MV-4-11 (cell line): ENCODE measurements at places on chromosomes 11 and 22.
A peak's percentile ranks its signal among the peaks of the same experiment; 100 is the strongest.

DNA sequence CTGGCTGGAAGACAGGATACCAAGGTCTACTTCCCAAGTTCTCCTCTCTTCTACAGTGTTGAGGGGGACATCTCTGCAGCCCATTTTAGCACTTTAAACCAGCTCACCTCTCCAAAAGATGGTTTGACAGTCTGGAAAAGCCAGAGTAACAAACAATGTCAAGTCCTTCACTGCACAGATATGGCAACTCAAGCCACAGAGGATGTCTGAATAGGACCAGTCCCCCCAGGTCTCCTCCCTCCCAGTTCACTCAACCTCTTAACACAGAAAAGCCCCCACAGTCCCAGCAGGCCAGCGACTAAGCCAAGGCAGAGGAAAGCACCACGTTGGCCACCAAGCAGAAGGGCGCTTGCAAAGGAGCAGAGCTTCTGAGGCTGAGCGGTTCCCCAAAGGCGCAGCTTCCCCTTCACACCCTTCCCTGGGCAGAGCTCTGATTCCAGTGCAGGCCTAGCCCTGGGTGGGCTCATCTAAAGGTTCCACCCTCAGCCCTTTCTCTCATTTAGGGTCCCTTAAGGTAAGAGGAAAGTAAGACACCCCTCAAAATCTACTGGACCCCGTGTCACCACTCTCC, 62.7 kb downstream of the PAK1 start:
- DNase-seq = peak; percentile 30

DNA sequence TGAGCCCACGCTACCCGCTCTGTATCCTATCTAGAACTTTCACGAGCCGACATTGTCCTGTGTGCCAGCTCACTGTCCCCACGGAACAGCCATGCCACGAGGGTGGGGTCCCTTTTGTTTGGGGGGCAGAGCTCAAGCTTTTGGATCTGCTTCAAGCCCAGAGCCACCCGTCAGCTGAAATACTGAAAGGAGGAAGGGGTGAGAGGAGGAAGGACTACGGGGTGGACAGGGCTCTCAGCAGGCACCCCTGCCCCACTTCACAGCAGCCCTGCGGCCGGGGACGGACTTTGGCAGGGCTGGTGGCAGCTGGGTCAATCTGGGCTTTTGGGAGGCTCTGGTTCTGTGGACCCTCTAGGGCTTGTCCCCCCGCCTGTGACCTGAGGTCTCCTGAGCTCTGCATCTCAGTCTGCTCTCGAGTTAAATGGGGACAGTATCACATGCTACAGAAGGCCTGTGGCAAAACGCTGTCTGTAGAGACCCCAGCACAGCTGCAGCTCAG, 30.0 kb upstream of the MUC5AC start:
- no peak for DNase-seq

DNA sequence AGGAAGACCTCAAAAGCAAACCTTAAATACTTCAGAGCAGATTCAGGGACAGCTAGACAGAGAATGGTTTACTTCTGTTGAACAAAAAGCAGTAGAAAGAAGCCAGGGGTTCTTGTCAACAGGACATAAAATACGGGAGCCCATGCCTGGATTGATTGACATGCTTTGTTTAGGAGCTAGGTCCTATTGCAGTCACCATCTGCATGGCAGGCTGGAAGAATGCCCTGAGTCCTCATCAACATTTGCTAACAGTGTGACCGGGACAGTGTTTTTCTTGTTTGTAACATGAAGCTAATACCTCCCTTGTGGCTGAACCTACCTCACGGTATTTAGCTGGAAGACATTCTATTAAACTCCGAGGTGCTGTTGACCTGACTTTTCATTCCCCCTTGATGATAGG, 225.4 kb downstream of the NTM start:
- no peak for DNase-seq

DNA sequence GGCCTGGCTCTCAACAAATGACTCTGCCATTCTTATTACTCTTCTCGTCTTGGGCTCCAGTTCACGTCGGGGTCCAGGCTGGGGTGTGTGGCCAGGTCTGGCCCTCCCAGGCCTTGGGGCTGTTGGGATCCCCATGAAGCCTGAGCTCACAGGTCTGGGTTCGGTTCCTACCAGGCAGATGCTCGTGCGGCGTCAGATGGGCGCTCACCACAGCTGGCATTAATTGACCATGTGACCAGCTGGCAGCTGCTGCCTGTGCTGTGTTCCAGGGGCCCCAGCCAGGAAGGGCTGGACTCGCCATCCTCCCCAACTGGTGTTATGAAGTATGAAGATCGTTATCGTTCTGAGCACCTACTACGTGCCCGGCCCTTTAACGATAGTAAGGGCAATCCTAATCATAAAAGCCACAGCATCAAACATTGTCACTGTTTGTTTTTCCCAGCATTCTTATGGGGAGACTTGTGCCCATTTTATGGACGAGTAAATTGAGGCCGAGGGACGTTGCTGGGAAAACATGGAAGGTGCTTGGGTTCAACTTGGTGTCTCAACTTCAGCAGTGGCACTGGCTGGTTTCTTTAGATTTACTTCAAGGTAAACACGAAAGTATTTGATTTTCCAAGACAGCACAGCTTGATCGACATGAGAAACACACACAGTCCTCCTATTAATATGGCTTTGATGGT, 26.8 kb upstream of the CACNG2 start:
- no peak for DNase-seq

GRCh38 chr11:121249039-121249663, 43.4 kb upstream of the SC5D start:
- DNase-seq = peak; percentile 7

DNA sequence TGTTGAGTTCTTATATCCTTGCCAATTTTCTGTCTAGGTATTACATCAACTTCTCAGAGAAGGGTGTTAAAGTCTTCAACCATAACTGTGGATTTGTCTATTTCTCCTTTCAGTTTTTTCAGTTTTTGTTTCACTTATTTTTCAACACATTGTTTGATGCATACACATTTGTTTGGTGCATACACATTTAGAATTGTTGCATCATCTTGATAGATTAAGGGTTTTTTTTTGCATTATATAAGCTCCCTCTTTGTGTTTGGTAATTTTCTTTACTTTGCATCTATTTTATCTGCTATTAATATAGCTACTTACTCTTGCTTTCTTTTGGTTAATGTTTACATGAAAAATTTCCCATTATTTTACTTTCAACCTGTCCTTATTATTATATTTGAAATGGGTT, 20.8 kb upstream of the TRAF6 start:
- DNase-seq = no peak

DNA sequence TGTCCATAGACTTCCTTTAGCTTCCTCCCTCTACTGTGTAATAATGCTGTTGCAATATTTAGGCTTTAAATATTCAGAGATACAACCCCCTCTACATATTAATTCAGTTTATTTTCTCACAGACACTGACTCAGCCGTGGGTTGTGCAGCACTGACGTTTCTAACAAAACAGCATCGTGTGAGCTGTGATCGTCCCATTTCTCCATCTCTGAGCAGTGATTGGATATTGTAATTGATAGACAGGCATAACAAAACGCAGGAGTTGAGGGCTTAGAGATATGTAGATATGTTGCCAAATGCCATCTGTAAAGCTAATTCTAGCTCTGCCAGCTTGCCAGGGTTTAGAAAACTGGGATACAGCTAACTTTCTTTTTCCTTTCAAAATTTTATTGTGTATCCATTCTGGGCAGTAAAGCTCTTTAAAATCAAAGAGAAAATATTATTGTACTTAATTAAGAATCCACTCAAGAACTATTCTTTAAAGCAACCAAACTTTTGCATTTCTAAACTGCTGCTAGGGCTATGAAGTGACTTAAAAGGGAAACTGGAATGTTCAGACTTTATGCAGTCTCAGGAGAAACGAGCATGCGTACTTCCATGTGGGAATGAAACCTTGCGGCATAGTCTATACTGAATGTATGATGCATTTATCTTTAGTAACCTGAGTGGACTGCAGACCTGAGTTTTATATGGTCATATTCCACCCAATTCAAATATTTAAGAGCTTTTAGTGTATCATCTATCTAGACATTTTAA, 22.7 kb downstream of the BTBD10 start:
- DNase-seq = no peak

GRCh38 chr11:72744474-72744873, 7.7 kb downstream of the ARAP1 start:
- peak; percentile 28 for DNase-seq

DNA sequence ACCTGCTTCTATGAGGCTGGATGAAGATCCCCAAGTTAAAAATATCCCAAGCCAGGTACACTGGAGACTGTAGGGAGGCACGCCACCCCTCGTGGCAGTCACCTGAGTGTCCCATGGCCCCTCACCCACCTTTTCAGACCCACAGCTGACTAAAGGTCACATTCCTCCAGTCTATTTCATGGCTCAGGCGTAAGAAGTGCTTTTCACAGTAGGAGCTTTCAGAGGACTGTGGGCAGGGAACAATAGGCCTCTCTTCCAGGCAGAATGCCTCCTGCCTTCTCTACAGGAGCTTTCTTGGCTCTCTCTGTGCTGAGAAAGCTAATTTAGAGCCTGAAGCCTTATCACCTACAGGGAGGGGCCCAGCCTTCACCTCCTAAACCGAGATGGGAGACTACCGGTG, 73.8 kb downstream of the C11orf58 start:
- DNase-seq = no peak

DNA sequence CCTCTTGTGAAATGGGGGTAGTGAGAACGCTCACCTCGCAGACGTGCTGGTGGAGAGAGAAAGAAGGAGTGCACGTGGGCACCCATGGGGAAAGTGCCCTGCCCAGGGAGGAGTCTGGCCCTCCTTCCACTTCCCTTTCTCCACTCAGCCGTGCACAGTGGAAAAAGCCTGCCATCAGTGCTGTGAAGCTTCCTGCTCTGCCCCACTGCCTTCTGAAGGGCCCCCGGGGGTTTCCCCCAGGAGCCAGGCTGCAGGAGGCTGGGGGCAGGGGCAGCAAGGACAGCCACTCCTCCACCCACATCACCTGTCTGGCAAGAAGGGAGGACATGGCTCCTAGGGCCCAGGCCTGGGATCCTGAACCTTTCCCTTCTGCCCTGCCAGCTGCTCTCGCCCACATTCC, 7.6 kb downstream of the TP53I11 start:
- peak; percentile 63 for DNase-seq

DNA sequence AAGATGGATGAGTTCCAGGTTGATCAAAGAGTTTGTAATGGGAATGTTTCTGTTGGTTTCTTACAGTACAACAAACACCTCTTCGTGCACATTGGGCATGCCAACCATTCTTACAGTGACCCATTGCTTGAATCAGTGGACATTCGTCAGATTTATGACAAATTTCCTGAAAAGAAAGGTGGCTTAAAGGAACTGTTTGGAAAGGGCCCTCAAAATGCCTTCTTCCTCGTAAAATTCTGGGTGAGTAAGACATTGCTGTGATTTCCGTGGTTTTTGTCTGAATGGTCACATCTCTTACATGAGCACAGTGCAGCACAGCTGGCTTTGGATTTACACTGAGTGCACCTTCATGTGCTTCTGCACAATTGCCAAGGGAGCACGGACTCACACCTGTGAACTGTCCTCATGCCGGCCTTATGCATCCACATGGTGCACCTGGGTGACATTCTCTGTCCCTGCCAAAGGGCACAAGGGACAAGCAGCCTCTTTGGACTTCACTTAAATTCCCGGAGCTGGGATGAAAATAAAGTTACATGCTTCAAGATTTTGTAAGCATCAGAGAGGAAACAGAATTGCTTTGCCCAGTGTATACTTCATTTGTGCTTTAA, 107.1 kb upstream of the RASSF10 start:
- DNase-seq = no peak

- DNase-seq = no peak
These were observed 1508.9 kb downstream of the BRD1 start for GRCh38 chr22:48318575-48319320.

- no peak for DNase-seq
These were observed 619.7 kb downstream of the BRD1 start for GRCh38 chr22:49208004-49208402.

GRCh38 chr11:67493548-67494370, 10.9 kb downstream of the AIP start:
- DNase-seq = no peak

- DNase-seq = no peak
These were observed 12.0 kb upstream of the CAT start for GRCh38 chr11:34426766-34427185.
